ENCODE measurements at places on chromosomes 6 and 20.
A peak's percentile ranks its signal among the peaks of the same experiment; 100 is the strongest.

DNA sequence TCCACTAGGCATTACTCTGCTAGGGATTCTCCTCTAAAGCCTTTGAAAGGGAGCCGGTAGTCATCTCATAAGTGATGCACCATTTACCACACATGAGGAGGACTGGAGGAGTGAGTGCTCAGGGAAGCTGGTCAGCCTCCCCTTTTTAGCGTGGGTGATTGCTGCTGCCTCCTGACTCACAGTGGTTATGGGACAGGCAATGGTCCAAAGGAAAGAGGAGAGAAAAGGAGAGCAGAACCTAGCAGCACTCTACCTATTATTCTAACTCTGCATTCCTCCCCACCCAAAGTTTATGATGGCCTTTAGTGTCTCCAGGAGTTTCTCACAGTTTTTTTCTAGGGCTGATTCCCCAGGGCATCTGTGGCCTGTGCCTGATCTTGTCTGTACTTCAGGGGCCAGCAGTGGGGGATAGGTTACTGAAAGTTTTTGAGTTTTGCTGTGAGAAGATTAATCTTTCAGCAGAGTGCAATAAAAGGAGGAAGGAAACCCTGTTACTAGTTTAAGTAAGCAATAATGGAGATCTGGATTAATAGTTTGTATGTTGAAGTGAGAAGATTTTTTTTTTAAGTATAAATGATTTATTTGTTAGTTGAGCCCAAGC, 36.4 kb upstream of the GCLC start:
- no peak for DNase-seq

DNA sequence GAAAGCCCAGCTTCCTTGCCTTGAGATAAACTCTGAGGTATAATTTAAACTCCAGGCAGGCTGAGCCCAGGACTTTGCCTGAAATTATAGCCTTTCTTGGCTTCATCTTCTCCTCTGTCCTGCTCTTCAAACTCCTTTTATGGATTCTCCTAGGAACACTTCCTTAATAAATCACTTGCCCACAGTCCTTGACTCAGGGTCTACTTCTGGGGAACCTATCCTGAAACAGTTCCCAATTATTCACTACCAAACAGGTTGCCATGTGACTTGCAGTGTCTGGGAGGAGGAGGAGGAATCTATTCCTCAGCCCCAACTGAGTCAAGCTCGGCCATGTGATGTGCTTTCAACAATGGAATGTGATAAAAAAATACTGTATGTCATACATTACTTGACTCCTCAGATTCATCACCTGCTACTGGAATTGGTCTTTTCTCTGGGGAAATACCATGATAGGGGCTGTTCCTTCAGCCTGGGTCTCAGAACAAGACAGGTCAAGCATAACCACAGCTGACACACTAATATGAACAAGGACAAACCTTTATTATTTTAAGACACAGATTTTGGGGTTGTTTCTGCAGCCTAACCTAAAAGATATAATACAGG, 20.5 kb upstream of the CDKN1A start:
- DNase-seq: no peak

DNA sequence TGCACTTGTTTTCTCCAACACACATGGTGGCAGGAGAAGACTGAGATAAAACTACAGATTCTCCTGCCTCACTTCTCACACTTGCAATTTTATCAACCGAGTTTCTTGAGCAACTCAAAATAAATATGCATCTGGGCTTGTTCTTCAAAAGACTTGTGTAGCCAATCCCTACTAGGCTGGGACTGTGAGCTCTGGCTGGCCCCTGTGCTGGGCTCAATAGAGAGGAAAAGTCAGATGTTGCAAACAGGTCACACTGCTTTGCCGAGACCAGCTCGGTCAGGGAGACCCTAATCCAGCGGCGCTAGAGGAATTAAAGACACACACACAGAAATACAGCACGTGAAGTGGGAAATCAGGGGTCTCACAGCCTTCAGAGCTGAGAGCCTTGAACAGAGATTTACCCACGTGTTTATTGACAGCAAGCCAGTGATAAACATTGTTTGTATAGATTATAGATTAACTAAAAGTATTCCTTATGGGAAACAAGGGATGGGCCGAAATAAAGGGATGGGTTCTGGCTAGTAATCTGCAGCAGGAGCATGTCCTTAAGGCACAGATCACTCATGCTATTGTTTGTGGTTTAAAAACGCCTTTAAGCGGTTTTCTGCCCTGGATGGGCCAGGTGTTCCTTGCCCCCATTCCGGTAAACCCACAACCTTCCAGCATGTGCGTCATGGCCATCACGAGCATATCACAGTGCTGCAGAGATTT, 32.7 kb downstream of the FAM50B start:
- DNase-seq: no peak

GRCh38 chr6:28542440-28543296, 17.0 kb downstream of the GPX5 start:
- peak; percentile 82 for DNase-seq

GRCh38 chr6:100447900-100448748, 16.6 kb downstream of the SIM1 start:
- no peak for DNase-seq

DNA sequence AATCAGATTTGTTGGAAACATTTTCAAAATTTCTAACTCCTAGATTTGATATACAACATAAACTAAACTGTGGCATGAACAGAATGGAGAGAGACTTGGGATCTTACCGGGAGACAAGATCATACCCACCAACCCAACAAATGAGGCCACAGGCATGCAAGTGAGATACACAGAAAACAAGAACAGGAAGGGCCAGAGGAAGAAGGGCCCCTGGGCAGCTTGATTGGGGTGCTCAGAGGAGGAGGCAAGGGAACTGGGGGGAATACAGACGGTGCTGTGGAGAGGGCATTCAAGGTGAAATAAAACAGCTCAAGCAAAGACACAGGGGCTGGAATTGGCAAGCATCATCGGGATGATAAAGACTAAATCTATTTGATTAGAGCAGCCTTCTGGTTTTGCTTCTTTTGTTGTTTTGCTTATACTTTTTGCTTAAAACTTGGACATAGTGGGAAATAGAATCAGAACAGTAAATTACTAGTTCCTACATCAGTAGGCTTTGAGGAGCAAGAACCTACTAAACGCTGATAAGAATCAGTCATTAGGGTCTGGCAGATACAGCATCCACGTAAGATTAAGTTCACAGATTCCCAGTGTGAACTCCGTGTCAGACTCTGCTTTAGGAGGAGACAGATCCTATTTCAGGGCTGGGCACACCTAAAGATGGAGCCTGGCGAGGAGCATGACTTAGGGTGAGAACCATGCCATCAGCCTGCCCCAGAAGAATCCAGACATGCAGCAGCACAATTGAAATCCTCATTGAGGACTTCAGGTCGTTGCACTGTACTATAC, 3.5 kb upstream of the RAMACL start:
- no peak for DNase-seq

DNA sequence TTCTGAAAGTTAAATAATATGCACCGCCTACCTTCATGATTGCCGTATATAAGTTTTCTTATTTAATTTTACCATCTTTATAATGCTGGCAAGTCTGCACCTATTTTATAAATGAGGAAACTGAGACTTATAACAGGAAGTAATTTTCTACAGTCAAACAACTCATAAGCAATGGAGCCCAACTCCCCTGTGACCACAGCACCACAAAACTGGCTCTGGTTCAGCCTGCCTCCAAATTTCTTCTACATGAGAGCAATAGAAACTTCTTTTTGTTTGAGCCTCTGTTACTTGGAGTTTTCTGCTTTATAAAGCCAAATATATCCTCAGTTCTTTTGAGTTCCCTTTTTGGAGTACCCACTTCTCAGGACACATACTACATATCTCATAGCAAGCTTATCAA, 131.1 kb upstream of the HSF2 start:
- no peak for DNase-seq

GRCh38 chr6:142356201-142356883, 54.5 kb downstream of the ADGRG6 start:
- DNase-seq: no peak

GRCh38 chr20:43853174-43853803, 61.4 kb upstream of the TOX2 start:
- DNase-seq: no peak

DNA sequence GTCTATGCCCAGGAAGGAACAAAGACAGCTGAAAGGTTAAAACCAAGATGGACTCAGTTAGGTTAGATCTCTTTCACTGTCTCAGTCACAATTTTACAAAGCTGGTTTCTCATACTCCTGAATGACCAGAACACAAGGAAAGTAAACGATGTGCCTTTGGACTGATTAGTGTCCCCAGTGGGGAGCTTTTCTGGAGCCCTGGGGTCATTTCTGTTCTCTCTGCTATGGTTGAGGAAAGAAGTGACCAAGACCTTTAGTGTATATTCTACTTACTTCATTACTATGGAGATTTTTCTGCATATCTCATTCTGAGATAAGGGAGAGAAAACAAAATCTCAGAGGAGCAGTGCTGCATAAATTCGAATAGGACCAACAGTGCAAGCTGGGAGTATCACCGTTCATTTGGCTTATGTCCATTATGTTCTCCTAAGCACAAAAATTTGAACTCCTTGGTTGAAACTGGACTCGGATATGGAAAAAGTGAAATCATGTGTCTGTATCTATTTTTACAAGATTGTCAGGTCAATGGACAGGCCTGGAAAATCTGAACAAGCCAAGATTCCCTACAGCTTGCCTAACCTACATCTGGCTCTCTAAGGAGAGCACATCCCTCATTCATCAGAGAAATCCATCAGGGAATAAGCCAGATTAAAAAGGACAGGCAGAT, 34.4 kb upstream of the ENPP1 start:
- no peak for DNase-seq

GRCh38 chr6:135412761-135413160, 84.8 kb downstream of the AHI1 start:
- DNase-seq: no peak

DNA sequence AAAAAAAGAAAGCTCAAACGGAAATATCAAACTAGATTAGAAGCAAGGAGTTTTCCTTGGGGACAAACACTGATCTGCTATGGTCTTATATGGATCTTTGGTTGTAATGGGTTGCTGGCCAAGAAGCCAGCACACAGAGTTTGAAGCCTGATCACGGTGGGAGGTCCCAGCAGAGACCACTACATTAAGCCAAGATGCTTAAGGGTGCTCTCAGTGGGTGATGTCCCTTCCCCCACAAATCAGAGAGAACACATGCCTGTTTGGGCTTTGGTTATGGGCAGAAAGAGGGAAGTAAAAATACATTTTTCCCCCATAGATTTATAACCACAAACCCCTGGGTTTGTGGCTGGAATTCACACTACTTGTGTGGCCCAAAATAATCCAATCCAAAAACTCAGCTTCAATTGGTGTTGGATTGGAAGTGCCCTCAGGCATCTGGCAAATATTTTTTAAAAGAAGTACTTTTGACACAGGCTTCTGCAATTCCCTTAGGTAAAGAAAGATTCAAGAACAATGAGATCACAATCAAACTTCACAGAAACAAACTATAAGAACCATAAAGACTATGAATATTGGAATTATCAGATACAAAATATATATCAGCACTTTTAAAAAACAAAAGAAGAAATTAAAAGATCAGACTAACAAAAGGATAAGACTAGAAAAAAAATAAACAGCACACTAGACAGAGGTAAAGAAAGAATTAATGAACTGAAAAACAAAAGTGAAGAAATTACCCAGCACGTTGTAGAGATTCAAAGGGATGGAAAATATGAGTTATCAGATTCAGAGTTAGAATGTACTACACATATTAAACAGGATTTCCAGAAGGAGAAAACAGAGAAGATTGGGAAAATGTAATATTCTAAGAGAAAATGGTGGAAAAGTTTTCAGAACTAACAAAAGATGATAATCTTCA, 44.7 kb downstream of the ESF1 start:
- DNase-seq: no peak

DNA sequence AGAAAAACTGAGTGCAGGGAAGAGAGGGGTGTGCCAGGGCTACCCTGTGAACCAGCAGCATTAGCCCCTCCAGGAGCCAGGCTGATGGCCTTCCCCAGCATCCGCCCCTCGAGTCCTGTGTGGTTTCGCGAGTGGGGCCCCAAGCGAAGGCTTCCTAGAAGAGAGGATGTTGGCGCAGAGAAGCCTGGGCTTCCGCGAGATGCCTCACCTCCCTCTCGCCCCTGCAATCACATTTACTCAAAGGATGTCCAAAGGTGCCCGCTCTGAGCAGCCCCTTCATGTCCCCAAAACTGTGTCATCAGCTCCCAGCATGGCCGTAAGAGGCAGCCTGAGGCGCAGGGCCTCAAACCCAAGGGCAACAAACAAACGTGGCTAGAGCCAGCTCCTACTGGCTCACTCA, 111.7 kb downstream of the PREX1 start:
- DNase-seq: no peak

GRCh38 chr6:33280539-33280938, 3.6 kb downstream of the B3GALT4 start:
- DNase-seq: no peak

- no peak for DNase-seq
Observed at GRCh38 chr6:111806165-111806547, 67.1 kb downstream of the FYN start.

GRCh38 chr6:111701146-111701545, 95.5 kb upstream of the TRAF3IP2 start:
- DNase-seq: no peak

DNA sequence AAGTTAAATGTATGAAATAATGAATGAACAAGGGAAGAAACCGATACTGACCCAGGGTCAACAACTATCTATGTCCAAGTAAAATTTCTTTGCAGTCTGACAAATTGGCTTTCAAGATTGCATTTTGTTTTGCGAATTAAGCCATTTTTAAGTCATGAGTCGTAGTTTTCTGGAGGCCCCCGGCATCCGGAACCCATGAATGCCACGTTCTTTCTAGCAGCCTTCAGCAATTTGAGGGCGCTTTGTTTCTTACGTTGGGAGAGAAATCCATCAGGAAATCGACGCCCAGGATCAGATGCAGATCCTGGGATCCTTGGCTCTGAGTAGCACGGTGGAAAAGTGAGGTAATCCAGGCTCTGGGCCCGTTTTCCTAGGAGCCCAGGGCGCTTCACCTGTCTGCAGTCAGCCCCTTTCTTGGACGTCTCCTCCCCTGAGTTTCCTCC, 309 bp upstream of the ABRACL start:
- DNase-seq: no peak

DNA sequence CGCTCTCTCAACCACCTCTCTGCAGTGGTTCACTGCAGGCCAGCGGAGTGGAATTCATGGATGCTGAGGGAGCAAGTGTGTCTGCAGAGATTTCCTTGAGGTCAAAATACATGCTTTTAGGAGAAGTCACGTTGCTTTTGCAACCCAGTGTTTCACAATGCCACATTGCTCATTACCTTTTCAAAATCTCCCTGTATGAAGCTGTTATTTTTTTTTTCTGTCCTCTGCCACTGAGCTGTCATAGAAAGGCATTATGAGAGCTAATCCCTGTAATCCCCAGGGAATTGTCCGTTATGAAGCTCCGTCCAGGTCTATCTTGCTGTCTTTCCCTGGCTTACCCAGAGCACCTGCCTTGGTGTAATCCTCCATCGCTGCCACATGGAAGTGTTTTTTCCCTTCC, 60.5 kb upstream of the SLC22A23 start:
- no peak for DNase-seq
